Left lung (tissue), 14 donors: ENCODE measurements at places on chromosomes 5 and 9. TPM values are rescaled to one million over a fixed set of nuclear protein-coding genes. Genes with fewer than 3 reads are reported as not detected.

The CDC20B gene
- polyA plus RNA-seq, result 6.6 TPM

The ZNF879 gene
- 5.8 TPM for polyA plus RNA-seq

The ATP10B gene
- 0.42 TPM for polyA plus RNA-seq

The PCDHA4 gene
- polyA plus RNA-seq, result 0.44 TPM

The NME5 gene
- 8.3 TPM for polyA plus RNA-seq

The SLC6A19 gene
- 0.09 TPM for polyA plus RNA-seq

The SFXN1 gene
- polyA plus RNA-seq, result 37.8 TPM

The ADAMTS13 gene
- polyA plus RNA-seq, result 11.1 TPM

The ZNF474 gene
- 4.0 TPM for polyA plus RNA-seq

The SOHLH1 gene
- not detected for polyA plus RNA-seq

The DIRAS2 gene
- 0.79 TPM for polyA plus RNA-seq

The PCDHA9 gene
- polyA plus RNA-seq, result 0.03 TPM

The ARL10 gene
- polyA plus RNA-seq, result 20.1 TPM

The IL11RA gene
- polyA plus RNA-seq, result 111 TPM

The BTNL3 gene
- polyA plus RNA-seq, result 0.08 TPM

The EIF4E1B gene
- polyA plus RNA-seq, result not detected

The DDX4 gene
- not detected for polyA plus RNA-seq

The GMCL2 gene
- polyA plus RNA-seq, result not detected

The PPWD1 gene
- polyA plus RNA-seq, result 100 TPM

The GABRA6 gene
- not detected for polyA plus RNA-seq
